Brain microvascular endothelial cell (primary cell): ENCODE measurements at places on chromosomes 2 and 18.

DNA sequence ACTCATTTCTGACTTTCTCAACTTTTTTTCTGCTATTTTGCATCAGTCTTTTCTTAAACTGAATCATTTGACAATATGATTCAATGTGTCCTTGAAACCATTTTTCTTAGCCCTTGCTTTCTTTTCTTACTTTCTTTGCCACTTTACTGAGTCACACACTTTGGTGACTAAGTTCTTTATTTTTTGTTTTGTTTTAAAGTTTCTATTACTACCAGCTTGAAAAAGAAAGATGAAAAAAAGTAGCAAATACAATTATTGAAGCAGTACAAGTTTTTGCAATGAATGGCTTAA is 116.5 kb downstream of the DOCK10 start:
- DNase-seq, result no peak

DNA sequence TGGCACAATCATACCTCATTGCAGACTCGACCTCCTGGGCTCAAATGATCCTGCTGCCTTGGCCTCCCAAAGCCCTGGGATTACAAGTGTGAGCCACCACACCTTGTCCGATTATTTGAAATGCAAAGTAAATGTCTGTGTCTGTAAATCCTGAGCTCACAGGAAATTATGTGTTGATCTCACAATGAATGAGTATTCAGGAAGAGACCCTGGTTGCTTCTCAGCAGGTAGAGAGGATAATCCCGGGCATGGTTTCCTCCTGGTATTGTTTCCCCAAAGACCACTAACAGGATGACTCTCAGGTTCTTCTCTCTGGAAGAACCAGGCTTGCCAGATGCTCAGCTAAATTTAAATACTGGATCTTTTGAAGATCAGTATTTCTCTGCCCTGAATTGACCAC is 147.6 kb downstream of the LDLRAD4 start:
- DNase-seq, result no peak

DNA sequence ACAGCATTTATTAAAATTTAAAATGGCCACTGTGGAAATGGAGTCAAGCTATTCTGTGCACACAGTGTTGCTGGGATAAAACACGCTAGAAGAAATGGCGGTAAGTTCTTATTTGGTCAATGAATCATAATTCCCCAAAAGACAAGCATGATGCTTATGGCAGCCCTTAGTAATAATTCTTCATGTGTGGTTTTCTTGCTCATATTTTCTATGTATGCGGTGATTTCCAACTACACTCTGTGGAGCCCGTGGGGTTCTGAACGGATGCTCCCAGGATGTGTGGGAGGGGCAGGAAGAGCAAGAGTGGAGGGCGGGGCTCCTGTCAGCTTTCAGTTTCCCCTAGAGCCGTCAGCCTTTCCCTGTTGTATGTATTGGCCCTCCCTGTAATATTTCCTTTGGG is 91.7 kb upstream of the RMDN2 start:
- no peak for DNase-seq

DNA sequence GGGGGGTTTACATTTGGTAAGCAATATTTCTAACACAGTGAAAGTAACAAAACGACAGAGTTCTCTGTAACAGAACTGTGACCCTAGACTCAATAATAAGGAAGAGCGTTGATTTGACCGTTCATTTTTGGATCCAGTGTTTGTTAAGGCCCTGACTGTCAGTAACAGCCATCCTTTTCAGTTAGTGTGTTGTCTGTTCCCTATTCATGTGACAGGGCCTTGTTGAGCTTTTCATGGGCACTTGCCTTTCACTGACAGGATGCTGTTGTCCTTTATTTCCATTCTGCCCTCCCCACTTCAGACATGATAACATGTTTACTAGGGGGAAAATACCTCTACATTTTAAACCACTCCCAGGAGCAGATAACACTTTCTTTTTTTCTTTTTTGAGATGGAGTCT is 45.8 kb downstream of the MAP4K4 start:
- no peak for DNase-seq

DNA sequence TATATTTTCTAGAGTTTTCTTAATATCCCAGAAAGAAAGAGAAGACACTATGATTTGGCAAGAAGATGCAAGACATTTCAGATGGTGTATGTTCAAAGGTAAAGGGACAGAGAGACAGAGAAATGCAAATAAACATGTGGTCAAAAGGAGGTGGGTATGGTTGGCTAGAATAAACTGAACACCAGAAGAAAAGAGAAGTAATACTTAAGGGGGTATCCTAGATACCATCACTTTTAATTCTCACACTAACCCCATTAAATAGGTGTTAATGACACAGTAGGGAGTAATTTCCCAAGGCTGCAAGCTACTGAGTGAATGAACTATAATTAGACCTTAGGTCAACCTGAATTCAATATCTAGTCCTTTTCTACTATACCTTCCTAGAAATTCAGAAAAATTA is 111.2 kb upstream of the CD226 start:
- DNase-seq, result no peak
